Endothelial cell of umbilical vein (primary cell): ENCODE measurements at places on chromosomes 2 and 18. TPM values are rescaled to one million over a fixed set of nuclear protein-coding genes. Genes with fewer than 3 reads are reported as not detected.

- H3K4me3 ChIP-seq, result no peak overlapping the region
- no peaks in the 10 kb centered on the region for H3K36me3 ChIP-seq
- peaks cover 63% of the 10 kb centered on the region for H3K4me1 ChIP-seq
- no peaks in the 10 kb centered on the region for H3K27me3 ChIP-seq
Observed at GRCh38 chr2:122179492-122180165, 424.2 kb downstream of the TSN start.

SLC19A3 gene
- total RNA-seq, result not detected in 2 replicates

RAB27B gene
- total RNA-seq, result 0.09 TPM in 1 of 2 replicates, not detected in the other

- no peaks in the 10 kb centered on the region for H3K4me1 ChIP-seq
- H3K4me3 ChIP-seq, result no peak overlapping the region
- no peaks in the 10 kb centered on the region for H3K27me3 ChIP-seq
- H3K27ac ChIP-seq, result no peak overlapping the region
- no peak for DNase-seq
- no peaks in the 10 kb centered on the region for H3K36me3 ChIP-seq
Observed at GRCh38 chr2:241754042-241754441, 19.6 kb downstream of the D2HGDH start.

OTOS gene
- not detected in 2 replicates for total RNA-seq

- no peak overlapping the region for H3K27ac ChIP-seq
- H3K4me1 ChIP-seq, result peaks cover 9% of the 10 kb centered on the region
- H3K4me3 ChIP-seq, result no peak overlapping the region
- no peak for DNase-seq
Observed at GRCh38 chr2:102028470-102028869, 36.7 kb downstream of the IL1R2 start.

DNA sequence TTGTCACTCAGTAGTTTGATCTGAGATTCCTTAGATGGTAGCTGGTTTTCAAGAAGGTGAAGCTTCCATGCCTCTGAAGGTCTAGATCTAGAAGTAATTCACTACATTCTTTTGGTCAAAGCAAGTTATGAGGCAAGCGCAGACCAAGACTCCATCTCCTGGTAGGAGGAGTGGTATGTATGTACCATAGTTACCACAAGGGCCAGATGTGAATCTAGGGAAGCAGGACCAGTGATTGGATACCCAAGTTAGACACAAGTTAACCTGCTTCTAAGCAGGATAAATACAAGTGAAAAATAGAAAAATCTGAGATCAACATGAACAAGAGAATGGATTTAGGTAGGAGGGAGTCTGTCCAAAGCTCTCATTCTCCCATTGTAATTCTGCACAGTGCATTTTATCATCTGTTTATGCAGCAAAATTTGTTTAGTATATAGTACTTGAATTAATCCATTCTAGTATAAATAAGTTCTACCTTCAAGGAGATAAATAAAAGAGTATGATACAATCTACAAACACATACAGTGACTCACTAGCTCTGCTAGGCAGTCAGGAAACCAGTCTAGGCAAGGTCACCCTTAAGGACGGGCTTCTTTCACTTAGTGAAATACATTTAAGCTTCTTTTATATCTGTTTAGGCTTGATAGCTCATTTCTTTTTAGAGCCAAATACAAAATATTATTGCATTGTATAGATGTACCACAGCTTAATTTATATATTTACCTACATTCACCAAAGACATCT is 14.2 kb upstream of the DOCK10 start:
- H3K4me1 ChIP-seq, result peaks cover 4% of the 10 kb centered on the region
- no peak overlapping the region for H3K4me3 ChIP-seq
- H3K27me3 ChIP-seq, result no peaks in the 10 kb centered on the region
- no peaks in the 10 kb centered on the region for H3K36me3 ChIP-seq
- no peak overlapping the region for H3K27ac ChIP-seq

GRCh38 chr18:78713726-78714125 is 265.9 kb upstream of the SALL3 start:
- H3K27me3 ChIP-seq, result no peaks in the 10 kb centered on the region
- H3K27ac ChIP-seq, result no peak overlapping the region
- DNase-seq, result no peak
- no peak overlapping the region for H3K4me3 ChIP-seq
- H3K36me3 ChIP-seq, result no peaks in the 10 kb centered on the region
- no peaks in the 10 kb centered on the region for H3K4me1 ChIP-seq

REEP1 gene
- 0.21 and 0.53 TPM in 2 replicates for total RNA-seq

DNA sequence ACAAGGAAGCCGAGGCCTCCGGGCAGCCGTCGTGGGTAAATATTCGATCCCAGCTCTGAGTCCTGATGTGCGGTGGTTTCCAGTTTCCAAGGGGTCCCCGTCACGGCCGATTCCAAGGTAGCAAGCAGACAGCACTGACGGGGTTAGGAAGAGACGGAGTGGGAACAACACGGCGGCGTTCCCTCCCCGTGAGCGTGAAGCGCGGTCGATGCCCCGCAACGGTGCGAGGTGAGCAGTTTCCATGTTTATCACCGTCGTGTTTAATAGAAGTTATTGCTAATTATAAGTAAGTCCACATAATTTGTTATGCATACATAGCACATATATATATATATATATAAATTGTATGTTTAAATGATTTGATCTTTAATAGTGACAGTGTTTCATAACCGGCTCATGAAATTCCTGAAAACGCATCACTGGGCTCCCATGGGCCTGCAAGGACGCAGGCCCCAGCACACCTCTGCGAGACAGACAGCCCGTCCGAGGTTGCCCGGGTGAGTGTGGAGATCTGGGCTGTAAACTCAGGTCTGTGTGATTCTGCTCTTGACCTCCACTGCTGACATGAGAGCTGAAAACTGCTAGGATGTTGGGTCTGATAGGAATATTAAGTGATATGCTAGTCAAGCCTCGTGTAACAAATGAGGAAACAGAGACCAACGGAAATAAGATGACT is 243.5 kb upstream of the SALL3 start:
- H3K4me1 ChIP-seq, result no peaks in the 10 kb centered on the region
- no peaks in the 10 kb centered on the region for H3K36me3 ChIP-seq
- H3K27ac ChIP-seq, result no peak overlapping the region
- DNase-seq, result no peak

DNA sequence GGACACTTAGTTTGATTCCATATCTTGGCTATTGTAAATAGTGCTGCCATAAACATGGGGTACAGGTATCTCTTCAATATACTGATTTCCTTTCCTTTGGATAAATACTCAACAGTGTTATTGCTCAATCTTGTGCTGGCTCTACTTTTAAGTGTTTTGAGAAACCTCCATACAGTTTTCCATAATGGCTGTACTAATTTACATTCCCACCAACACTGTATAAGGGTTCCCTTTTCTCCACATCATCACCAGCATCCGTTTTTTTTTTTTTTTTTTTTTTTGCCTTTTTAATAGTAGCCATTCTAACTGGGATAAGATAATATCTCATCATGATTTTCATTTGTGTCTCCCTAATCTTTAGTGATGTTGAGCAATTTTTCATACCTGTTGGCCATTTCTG is 29.9 kb upstream of the GALNT5 start:
- no peaks in the 10 kb centered on the region for H3K4me1 ChIP-seq
- no peak for DNase-seq
- H3K4me3 ChIP-seq, result no peak overlapping the region
- H3K27ac ChIP-seq, result no peak overlapping the region
- no peaks in the 10 kb centered on the region for H3K27me3 ChIP-seq
